ENCODE measurements at places on chromosomes 1 and 21.

DNA sequence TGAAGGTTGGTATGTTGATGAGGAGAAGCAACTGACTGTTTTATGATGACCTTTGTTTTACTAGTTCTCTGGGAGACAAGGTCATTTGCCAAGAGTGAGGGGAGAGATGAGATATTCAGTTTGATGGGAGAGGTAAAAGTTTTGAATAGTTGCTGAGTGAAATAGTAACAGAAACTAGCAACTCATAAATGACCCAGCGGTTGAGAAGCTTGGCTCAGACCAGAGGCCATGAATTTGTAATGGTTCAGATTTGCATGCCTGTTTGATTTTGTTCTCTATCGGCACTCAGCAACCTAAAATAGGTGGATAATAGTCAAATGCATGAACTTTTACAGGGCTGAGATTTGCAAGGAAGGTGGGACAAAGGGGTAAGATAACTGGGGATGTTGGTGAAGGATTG, 6.6 kb downstream of the CCDC30 start:
- DNase-seq = no peak

DNA sequence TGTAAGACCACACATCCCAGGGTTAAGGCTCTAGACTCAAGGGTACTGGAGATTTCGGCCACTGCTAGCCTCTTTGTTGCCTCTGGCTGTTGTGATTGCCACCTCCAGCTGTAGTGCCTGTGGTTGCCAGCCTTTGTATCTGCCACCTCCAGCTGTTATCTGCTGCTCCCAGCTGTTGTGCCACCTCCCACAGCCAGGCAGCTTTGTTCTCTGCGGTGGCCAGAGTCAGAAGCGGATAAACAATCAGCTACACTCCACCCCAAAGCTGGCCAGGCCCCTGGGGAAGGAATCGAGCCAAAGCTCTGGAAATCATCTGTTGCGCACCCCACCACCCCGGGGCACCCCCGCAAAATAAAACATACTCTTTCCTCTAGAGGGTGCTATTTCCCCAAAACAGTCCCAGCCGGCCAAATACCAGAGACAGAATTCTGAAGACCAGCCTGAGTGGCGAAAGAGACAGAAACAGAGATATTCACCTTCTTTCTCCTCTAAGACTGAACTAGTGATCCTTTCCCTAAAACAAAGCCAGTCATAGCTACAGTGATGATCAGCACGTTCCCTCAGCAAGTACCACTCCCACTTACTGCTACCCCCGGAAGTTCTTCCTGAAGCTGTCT, 14.8 kb upstream of the PIGM start:
- DNase-seq = peak; percentile 71

DNA sequence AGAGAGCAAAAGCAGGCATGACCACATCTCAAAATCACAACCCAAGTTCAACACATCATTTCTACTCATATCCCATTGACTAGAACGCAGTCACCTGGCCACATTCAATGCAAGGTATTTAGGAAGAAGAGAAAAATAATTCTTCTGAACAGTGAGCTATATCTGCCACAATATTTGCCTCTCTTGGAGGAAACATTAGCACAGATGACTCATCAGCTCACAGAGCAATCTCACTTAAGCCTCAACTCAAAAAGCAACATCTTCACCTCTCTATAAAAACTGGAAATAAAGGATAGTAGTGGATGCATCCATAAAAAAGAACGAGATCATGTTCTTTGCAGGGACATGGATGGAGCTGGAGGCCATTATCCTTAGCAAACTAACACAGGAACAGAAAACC, 143.9 kb upstream of the FMN2 start:
- DNase-seq = peak; percentile 50

GRCh38 chr1:54275349-54275748, 75.4 kb downstream of the MRPL37 start:
- no peak for DNase-seq

- peak; percentile 4 for DNase-seq
Measured at GRCh38 chr1:194214735-194215134, 1028.3 kb upstream of the B3GALT2 start.

DNA sequence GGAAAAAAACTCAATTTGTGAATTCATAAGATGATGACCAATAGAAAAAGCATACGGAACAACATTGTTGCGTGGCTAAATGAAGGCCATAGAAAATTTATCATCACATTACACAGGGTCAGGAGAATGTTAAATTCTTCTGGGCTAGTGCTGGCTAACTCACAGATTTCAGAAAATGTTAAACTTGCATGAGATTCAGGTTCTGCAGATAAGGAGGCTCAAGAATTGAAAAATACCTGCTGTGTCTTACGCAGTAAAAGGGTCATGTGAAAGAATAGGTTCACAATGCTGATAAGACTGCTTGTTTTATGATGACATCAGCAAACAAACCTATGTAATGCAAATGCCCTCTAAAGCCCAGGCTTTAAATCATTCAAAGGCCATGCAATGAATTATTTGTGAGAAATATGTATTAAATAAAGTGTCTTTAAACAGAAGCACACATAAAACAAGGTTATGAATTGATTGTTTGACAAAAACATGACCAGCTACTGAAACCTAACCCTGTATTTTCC, 378.8 kb downstream of the USP25 start:
- no peak for DNase-seq

DNA sequence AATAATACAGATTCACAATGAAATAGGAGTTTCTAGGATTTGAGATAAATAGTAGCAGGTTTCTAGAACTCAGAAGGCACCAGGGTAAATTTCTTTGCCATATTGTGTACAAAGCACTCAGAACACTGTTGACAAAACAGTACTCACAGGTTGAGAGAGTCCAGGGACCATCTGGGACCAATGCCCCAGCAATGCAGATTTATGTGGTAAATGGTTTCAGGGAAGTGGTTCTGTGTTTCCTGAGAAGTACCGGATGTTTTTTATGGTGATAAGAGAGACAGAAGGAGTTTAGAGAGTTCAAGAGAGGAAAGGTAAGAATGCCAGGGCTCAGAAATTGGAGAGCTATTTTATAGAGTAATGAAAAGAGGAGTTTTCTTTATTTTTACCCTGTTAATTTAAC, 29.6 kb upstream of the DIPK1A start:
- peak; percentile 98 for DNase-seq

DNA sequence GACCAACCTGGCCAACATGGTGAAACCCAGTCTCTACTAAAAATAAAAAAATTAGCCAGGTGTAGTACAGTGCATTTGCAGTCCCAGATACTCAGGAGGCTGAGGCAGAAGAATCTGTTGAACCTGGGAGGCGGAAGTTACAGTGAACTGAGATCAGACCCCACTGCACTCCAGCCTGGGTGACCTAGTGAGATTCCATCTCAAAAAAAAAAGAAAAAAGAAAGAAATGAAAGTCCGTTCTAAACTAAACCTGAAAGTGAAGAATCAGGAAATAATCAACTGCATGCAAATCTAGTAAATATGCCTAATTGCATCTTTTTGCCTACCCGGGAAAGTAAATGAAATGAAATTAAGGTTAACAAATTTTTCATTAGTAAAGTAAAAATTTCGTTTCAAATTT, 99.6 kb downstream of the ZZZ3 start:
- no peak for DNase-seq

GRCh38 chr1:147539122-147539575, 2.2 kb upstream of the BCL9 start:
- peak; percentile 99 for DNase-seq

DNA sequence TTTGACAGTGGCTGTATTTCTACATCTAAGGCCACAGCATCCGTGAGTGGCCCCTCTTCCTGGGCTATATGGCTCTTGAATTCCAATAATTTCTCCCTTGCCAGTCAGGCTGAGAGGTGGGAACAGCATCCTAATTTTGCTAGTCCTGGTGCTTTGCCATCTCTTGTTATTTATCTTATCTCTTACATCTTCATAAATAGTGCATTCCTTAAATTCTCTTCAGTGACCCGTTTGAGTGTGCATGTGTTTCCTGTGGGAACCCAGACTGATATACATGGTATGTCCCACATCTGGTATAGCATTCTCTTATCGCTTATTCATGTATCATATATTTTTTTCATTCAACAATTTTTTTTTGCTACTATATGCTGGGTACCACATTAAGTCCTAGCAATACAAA, 9.9 kb downstream of the S100A11 start:
- no peak for DNase-seq

GRCh38 chr1:43620956-43621355, 29.0 kb upstream of the KDM4A start:
- no peak for DNase-seq

GRCh38 chr1:158694596-158694995, 5.9 kb downstream of the OR6K2 start:
- no peak for DNase-seq

DNA sequence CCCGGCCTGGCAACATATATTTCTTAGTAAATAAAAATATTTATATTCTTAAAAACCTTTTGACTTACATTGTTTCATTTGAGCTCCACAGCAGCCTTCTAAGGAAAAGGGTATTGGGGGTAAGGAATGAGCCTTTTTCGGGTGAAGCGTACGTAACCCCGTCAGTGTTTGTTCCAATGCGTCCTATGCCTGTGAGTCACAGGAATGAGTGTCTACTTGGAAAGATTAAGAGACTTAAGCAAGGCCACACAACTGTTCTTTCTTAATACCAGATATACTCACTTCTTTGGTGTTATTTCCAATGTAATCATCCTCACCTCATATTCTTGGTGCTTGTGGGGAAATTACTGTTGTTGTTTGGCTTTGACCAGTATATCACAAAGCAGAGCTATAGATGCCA, 22.7 kb downstream of the WDTC1 start:
- no peak for DNase-seq

DNA sequence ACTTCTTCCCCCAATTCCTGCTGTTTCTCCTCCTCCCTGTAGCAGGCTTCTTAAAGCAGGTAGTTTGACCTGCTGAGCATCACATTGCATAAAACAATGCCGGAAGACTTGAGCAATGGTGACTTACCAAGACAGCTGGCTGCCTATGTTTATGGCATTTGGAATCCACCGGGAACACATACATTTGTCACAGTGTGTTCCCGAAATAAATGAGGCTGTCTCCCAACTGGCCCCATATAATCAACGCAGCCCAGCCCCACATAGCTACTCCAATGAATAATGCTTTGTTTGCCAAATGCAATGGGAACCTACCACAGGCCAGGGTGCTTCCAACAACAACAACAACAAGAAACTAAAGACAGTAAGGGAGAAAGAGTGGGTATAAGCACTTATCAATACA, 186.1 kb upstream of the MAP1LC3C start:
- no peak for DNase-seq

DNA sequence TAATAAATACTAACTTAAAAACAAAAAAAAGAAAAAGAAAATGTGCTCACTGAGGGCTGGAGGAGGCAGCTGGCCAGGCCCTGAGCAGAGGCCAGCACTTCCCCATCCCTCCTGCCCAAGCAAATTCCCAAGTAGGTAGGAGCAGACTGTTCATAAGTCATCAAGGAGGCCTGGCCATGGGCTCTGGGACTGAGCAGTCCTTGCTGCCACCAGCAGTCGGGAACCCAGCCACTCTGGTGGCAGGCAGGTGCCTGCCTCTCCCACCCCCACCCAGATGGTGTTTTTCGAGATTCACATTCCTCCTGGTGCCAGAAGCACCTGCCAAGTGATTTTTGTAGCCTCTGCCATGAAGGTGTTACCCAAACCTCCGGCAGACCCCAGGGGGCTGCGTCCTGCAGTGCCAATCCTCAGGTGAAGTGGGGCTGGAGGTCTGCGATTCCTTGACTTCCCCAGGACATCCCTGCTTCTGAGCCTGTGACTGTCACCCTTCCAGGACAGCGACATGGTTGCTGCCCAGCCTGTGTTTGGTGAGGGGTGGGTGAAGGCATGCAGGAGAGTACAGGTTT, 204.2 kb upstream of the TMEM51 start:
- no peak for DNase-seq

GRCh38 chr1:31769720-31770390, 5.7 kb upstream of the ADGRB2 start:
- DNase-seq = peak; percentile 50

DNA sequence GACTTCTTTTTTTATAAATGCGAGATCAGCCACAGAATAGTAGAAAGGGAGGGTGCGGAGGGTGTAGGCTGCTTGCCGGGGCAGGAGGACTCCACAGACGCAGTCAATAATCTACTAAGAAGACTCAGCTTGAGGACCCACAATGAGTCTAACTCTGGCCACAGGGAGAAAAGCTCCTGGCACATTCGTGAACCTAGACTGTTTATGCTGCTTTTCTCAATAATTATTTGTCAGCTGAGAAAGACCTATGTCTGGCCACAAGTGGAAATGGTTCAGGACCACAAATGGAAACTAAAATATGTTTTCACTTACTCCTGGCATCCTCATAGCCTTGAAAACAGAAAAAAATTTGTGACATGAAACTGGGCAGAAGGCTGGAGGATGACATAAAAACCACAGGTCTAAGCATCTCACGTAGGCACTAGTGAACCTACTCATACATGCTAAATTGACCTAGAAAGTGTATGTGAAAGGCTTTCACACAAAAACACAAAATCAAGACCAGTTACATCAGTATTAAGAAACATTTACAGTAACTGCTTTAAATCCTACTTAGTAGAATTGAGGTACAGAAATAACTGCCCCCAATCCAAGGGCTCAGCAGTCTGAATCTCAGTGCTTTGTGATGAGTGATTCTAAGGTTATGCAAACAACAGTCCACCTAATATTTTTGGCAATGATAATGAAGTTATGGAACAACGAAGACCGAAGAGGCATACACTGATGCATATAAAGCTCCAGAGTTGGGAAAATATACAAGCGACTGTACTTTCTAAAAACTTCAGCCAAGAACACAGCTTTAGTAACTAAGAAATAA, 159.5 kb downstream of the SLC45A1 start:
- no peak for DNase-seq

DNA sequence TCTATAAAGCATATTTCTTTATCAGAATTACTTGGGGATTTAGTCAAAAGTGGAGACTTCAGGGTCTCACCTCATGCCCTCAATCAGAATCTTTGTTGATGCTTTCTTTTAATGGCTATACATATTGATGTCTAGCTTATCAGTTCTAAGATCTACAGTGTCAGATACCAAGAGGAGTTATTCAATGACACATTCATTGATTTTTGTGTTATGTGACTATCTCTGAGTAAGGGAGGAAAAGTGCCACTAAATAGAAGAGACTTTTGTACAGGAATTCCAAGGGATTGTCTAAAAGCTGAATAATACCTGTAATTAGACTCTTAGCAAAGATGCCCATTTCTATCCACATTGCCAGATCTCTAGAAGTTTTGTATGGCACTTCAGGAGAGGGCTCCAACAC, 87.2 kb downstream of the HLX start:
- no peak for DNase-seq

- no peak for DNase-seq
Measured at GRCh38 chr1:8303141-8303540, 14.8 kb upstream of the SLC45A1 start.

- no peak for DNase-seq
Measured at GRCh38 chr1:18803851-18804250, 55.6 kb downstream of the TAS1R2 start.

DNA sequence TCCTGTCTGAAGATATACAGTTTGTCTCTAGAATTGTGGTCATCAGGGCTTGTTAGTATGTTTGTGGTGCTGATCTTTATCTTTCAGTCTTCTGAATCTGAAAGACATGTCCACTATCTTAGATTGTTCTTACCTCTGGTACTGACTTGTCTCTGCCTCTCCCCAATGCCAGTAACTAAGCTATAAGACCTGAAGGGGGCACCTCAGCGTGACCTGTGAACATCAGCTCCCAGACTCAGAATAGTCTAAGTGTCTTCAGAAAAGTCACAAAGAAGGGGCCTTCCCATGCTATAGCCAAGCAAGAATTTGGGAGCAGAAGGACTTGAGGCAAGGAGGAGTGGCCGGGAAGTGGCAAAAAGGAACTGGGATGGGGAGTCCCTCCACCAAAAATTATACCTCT, 178.1 kb downstream of the NTNG1 start:
- peak; percentile 4 for DNase-seq

GRCh38 chr1:206651014-206651413, 15.7 kb downstream of the DYRK3 start:
- no peak for DNase-seq
